ENCODE measurements at places on chromosomes 1 and 21. TPM values are rescaled to one million over a fixed set of nuclear protein-coding genes. Genes with fewer than 3 reads are reported as not detected.

GRCh38 chr1:91617285-91617765 lies 116.7 kb downstream of the CDC7 start:
- no peak overlapping the region for H3K27ac ChIP-seq
- no peaks in the 10 kb centered on the region for H3K27me3 ChIP-seq
- no peak for DNase-seq
- H3K36me3 ChIP-seq = no peaks in the 10 kb centered on the region
- peaks cover 5% of the 10 kb centered on the region for H3K4me1 ChIP-seq

DNA sequence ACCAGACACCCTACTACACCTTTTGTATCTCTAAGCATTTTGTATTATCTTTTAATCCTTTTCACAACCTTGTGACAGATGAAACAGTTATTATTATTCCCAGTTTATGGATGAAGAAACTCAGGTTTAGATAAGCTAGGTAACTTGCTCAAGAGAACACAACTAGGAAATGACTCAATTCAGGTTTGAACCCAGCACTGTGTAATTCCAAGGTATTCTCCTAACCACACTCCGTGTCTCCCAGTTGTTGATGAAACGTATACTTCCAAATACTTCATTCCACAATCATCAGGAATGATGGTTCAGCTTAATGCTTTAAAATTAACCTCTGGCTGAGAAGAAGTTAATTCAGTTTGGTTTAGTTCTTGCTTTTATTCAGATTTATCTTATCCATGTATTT lies 51.7 kb upstream of the MRPS6 start:
- no peak overlapping the region for H3K4me3 ChIP-seq
- H3K36me3 ChIP-seq = no peaks in the 10 kb centered on the region

DNA sequence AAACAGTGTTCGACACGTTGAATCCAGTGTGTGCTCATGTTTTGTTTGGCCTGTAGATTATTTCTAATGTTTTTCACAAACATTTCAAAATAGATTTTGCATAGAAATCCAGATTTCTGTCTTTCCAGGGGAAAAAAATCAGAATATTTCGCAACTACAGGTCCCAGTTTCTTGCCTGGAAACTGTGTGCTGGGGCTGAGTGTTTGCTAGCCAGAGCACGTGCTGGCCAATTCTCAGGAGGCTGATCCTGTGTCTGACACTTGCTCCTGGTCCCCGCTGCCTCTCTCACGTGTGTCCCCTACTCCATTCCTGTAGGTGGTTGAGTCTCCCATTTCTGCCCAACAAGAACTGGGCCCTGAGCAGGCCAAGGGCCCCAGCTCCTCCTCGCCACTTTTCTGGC lies 2.4 kb downstream of the MAB21L3 start:
- DNase-seq = no peak
- no peak overlapping the region for H3K27ac ChIP-seq
- no peaks in the 10 kb centered on the region for H3K36me3 ChIP-seq

DNA sequence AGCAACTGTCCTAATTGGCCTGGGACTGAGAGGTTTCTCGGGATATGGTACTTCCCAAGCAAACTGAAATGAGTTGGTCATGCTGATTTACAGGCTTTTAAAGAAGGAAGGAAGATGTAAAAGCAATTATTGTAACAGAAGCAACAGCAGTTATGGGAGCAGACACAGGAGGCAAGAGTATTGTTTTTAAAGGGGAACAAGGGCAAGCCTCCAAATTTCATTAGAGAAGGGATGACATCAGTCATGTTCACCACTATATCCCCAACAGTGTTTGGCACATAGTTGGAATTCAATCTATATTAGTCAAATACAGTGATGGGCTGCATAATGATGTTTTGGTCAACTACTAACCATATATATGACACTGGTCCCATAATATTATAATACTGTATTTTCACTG lies 46.0 kb upstream of the JUN start:
- no peak for DNase-seq
- no peaks in the 10 kb centered on the region for H3K4me1 ChIP-seq
- no peak overlapping the region for H3K4me3 ChIP-seq
- H3K27ac ChIP-seq = no peak overlapping the region
- no peaks in the 10 kb centered on the region for H3K36me3 ChIP-seq

DNA sequence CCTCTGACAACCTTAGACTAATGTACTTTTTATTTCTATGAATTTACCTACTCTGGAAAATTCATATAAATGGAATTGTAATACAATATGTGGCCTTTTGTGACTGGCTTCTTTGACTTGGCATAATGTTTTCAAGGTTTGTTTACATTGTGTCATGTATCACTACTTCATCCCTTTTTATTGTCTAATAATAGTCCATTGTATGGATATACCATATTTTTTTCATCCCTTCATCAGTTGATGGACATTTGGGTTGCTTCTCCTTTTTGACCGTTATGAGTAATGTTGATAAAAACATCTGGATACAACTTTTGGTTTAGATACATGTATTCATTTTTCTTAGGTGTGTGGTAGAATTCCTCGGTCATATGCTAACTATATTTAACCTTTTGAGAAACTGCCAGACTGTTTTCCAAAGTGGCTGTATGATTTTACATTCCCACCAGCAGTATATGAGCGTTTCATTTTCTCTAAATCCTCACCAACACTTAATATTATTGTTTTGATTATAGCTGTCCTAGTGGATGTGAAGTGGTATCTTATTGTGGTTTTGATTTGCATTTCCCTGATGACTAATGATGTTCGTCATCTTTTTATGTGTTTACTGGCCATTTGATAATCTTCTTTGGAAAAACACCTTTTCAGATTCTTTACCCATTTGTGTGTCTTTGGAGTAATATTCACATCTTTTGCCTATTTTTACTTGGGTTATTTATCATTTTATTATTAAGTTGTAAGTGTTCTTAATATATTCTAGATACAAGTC lies 3.5 kb downstream of the RO60 start:
- no peak overlapping the region for H3K27ac ChIP-seq
- no peak for DNase-seq
- no peak overlapping the region for H3K4me3 ChIP-seq

- H3K27me3 ChIP-seq = no peaks in the 10 kb centered on the region
- peaks cover 66% of the 10 kb centered on the region for H3K36me3 ChIP-seq
- H3K4me1 ChIP-seq = peaks cover 32% of the 10 kb centered on the region
- H3K27ac ChIP-seq = peak overlapping the region; percentile 98
These were observed 4.3 kb downstream of the ADAMTS1 start for GRCh38 chr21:26840912-26841311.

DNA sequence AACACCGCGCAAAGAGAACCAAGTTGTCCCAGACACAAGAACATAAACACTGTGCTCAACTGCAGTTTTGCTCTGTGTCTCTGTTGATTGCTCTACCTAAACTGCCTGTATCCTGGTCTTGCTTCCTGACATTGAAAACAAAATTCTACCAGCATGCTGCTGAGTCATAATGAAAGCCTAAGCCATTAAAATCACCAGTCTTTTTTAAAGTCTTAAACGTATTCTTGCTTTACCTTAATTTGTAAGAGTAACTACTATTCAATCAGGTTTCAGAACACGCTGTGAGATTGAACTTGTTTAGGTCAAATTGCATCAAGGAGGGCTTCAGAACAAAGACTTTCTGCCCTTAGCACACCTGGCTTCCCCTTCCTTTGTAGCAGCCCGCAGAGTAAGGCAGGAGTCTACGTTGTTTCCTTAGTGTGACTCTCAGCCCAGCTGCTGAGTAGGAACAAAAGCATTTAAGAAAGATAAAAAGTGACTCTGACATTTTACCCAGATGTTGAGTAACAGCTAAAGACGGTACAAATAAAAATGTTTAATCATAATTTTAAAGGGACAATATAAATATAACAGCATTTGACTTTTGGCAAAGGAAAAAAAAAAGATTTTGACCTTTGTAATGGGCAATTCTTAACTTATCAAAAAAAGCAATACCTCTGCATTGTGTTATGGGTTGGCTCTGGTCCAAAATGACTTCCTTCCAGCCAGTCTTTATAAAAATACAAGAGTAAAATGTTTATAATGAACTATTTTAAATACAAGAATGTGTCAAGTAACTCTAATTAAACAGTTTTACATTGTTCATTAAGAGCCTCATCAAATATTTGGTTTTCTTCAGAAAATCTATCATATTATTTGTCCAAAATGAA lies 186.9 kb upstream of the ADGRL4 start:
- no peak overlapping the region for H3K4me3 ChIP-seq
- no peaks in the 10 kb centered on the region for H3K36me3 ChIP-seq
- no peak overlapping the region for H3K27ac ChIP-seq

Gene C1QA
- total RNA-seq = 202 TPM

GRCh38 chr1:23100074-23100748 lies 68.4 kb downstream of the LUZP1 start:
- no peaks in the 10 kb centered on the region for H3K27me3 ChIP-seq
- H3K27ac ChIP-seq = peak overlapping the region; percentile 22
- no peak overlapping the region for H3K4me3 ChIP-seq
- H3K36me3 ChIP-seq = no peaks in the 10 kb centered on the region
- DNase-seq = no peak

Gene CFAP45
- total RNA-seq = not detected

- H3K36me3 ChIP-seq = peaks cover 42% of the 10 kb centered on the region
- no peak overlapping the region for H3K27ac ChIP-seq
- no peaks in the 10 kb centered on the region for H3K4me1 ChIP-seq
- no peaks in the 10 kb centered on the region for H3K27me3 ChIP-seq
These were observed 26.0 kb downstream of the SETD4 start for GRCh38 chr21:36034211-36034913.

DNA sequence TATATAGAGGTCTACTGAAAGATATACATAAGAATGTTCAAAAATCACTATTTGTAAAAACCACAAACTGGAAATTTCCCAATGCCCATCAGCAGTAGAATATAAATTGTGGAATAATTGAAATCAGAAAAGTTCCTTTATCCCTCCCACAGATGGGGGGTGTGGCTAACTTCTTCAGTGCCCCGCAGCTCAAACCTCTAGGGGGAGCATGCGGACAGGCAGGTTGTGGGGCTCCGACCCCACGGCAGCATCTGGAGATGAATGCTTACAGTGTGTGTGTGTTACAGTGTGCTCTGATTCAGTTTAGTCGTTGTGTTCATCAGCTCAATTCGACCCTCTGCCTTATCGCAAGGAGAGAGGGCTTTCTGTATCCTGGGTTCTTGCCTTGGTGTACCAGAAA lies 262.1 kb upstream of the LRRC7 start:
- DNase-seq = no peak
- H3K4me3 ChIP-seq = no peak overlapping the region
- no peaks in the 10 kb centered on the region for H3K4me1 ChIP-seq
- H3K27me3 ChIP-seq = no peaks in the 10 kb centered on the region

DNA sequence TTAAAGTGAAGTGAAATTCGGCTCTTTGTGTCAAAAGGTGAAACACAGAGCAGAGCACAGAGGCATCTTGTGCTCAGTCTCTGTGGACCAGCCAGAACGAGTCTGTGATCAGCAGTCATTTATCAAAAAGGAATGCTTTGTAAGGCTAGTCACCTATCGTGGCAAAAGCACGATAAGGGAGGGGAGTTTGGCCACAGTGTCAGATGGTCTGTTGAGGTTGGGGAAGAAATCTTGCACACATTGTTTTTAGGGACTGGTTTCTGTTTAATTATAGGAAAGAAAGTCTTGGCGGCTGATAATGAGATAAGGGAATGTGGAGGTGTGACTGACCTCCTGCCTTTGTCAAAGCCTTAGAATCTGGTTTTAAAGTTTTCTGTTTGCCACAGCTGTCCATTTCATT lies 58.2 kb upstream of the KIAA1614 start:
- H3K27ac ChIP-seq = no peak overlapping the region
- no peaks in the 10 kb centered on the region for H3K36me3 ChIP-seq
- DNase-seq = no peak
- H3K4me3 ChIP-seq = no peak overlapping the region

Gene ZSWIM5
- 1.2 TPM for total RNA-seq

GRCh38 chr1:44217809-44218410 lies 4.6 kb downstream of the DMAP1 start:
- no peak overlapping the region for H3K4me3 ChIP-seq
- no peak for DNase-seq
- H3K27me3 ChIP-seq = no peaks in the 10 kb centered on the region
- H3K36me3 ChIP-seq = peaks cover 42% of the 10 kb centered on the region
- no peaks in the 10 kb centered on the region for H3K4me1 ChIP-seq
- H3K27ac ChIP-seq = no peak overlapping the region

DNA sequence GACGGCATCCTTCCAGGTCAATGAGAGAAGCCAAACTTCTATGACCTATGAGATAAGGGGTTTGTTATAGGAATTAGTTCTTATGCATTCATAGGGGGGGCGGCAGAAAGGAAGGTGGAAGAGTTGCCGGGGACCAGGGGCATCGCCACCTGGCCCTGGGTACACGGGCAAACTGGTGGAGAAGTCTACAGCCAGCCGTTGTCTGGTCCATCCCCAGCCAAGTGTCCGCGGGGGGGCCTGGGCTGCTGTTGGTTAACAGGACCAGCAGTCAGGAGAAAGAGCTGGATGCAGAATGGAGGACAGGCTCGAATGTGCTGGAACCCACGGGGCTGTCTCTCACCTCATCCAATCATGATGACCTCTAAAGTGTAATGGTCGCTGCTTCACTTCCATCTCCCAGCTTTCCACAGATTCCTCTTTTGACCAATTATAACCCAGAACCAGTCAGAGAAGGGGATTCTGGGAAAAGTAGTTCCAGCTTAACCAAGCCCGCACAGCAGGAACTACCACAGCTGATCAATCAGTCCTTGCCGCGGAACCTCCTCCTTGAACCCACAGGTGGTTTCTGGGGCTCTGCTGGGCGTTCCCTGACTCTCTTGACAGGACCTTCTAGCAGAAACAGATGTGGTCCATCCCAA lies 17.8 kb downstream of the TMEM51 start:
- no peak overlapping the region for H3K27ac ChIP-seq
- no peaks in the 10 kb centered on the region for H3K36me3 ChIP-seq
- no peak for DNase-seq
- no peaks in the 10 kb centered on the region for H3K27me3 ChIP-seq
- no peaks in the 10 kb centered on the region for H3K4me1 ChIP-seq
- no peak overlapping the region for H3K4me3 ChIP-seq

DNA sequence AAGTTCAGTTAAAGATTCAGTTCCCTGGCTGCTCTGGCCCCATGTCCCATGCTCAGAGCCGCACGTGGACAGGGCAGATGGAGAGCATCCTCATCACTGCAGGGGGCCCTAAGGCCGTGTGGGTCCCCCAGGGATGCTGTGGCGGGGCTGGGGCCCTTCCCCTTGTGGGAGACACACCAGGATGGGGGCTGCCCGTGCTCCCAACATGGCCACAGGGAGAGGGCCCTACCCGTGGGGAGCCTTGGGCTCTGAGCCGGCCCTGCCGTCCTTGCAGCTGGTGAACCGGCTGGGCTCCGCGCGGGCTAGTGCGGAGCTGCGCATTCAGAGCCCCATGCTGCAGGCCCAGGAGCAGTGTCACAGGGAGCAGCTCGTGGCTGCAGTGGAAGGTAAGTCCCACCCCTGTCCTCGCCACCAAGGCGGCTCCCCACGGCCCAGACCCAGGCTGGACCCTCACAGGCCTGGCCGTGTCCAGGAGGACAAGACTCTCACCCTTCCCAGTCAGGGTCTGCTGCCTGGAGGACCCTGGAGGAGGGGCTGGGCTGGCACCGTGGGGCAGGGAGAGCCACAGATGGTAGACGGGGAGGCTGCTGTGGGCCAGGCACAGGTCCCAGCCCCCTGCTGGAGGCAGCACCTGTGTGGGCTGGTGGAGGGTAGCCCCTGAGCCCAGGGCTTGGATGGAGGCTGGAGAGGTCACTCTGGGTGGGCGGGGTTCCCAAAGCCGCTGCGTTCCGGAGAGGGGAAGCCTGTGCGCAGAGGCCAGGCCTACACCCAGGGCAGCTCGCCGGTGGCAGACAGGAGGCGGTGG lies 53.8 kb downstream of the TRIM11 start:
- no peaks in the 10 kb centered on the region for H3K4me1 ChIP-seq
- DNase-seq = no peak
- no peak overlapping the region for H3K4me3 ChIP-seq
- H3K27me3 ChIP-seq = no peaks in the 10 kb centered on the region

GRCh38 chr1:169959686-169960085 lies 66.0 kb upstream of the SCYL3 start:
- H3K27ac ChIP-seq = no peak overlapping the region
- no peak for DNase-seq
- H3K4me1 ChIP-seq = no peaks in the 10 kb centered on the region
- H3K36me3 ChIP-seq = peaks cover 3% of the 10 kb centered on the region
- no peak overlapping the region for H3K4me3 ChIP-seq

Gene LHX8
- total RNA-seq = not detected
